Calu3 (cell line): ENCODE measurements at places on chromosomes 1 and 21. TPM values are rescaled to one million over a fixed set of nuclear protein-coding genes. Genes with fewer than 3 reads are reported as not detected.

- DNase-seq: no peak
These were observed 12.0 kb downstream of the MEGF6 start for GRCh38 chr1:3599286-3599811.

C1orf141 gene
- total RNA-seq: not detected in 2 replicates

GRCh38 chr1:92795166-92795565 lies 10.3 kb upstream of the EVI5 start:
- DNase-seq: no peak

DNA sequence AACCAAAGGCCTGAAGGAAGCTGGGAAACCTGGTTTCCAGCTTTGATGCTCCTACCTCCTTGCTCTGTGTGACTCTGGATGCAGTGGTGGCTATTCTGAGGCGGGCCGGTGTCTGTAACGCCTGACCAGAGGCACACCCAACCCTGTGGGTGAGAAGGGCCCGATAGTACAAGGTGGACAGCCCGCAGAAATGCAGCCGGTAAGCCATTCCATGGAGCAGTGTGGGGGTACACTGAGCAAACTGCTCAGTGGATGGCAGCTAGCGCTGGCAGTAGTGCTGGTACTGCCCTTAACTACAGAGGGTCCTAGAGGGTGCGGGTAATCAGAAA lies 36.0 kb downstream of the AHDC1 start:
- DNase-seq: no peak

- DNase-seq: no peak
These were observed 24.9 kb downstream of the ZC3H11B start for GRCh38 chr1:219587801-219588561.

LCK gene
- 0.66 and 0.88 TPM in 2 replicates for total RNA-seq

- no peak for DNase-seq
These were observed 2.5 kb upstream of the PLEKHM2 start for GRCh38 chr1:15681349-15682292.

- DNase-seq: no peak
These were observed 166.7 kb downstream of the MIS18A start for GRCh38 chr21:32112195-32112594.

DNA sequence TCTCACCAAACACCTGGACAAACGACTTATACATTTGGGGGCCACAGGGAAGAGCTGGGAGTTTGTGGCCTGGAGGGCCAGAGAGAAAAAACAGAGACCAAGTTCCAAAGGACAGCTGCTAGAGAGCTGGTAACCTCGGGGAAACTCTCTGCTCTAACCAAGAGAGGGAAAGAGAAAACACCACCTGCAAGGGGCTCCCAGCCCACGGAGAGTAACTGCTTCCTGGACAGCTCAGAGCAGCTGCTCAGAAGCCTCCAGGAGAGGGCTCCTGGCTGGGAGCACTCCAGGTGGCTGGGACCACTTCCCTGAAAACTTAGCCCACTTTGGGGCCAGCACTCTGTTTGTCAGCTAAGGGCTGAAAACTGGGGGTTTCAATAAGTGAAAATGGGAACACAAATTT lies 154.8 kb upstream of the GRIK3 start:
- DNase-seq: no peak

DNA sequence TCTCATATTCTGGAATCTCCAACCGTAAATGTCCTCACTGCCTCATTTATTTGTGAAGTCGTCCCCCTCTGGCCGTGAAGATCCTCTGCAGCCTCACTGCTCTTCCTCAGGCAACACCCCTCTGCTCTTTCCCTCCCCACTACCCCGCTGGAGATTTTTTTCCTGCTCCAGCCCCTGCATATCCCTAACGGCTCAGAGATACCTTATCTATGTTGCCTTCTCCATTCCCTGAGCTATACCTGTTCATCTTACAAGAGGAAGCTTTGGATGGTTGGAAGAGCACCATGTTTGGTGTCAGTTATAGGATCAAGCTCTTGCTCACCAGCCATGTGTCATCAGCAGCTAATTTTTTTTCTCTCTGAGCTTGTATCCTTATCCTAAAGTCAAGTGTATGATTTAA lies 26.4 kb downstream of the LRRC8B start:
- DNase-seq: no peak

GUK1 gene
- total RNA-seq: 238 and 262 TPM in 2 replicates

- DNase-seq: peak; percentile 45
These were observed 1.6 kb upstream of the ENO1 start for GRCh38 chr1:8879922-8880676.

- no peak for DNase-seq
These were observed 15.6 kb upstream of the LY9 start for GRCh38 chr1:160780398-160780755.
